ENCODE measurements at places on chromosomes 6 and 20.

DNA sequence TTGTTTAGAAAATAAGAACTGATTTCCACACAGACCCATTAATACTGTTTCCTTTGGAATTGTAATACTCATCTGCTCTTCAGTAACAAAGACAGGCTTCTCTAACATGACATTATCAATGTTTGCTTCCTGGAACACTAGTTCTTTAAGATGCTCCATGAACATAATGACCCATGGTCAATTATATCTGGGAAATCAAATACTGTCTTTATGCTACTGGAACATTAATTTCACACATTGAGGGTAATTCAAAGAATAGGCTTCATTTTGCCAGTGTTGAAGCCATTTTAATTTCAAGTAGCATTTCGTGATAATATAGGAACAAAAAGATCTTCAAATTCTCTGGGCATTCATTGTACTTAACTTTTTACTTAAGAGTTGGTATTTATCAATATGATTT is 80.9 kb downstream of the OPN5 start:
- H3K27ac ChIP-seq = no peak overlapping the region
- no peaks in the 10 kb centered on the region for H3K27me3 ChIP-seq
- H3K36me3 ChIP-seq = no peaks in the 10 kb centered on the region
- H3K4me1 ChIP-seq = no peaks in the 10 kb centered on the region
- DNase-seq = no peak

DNA sequence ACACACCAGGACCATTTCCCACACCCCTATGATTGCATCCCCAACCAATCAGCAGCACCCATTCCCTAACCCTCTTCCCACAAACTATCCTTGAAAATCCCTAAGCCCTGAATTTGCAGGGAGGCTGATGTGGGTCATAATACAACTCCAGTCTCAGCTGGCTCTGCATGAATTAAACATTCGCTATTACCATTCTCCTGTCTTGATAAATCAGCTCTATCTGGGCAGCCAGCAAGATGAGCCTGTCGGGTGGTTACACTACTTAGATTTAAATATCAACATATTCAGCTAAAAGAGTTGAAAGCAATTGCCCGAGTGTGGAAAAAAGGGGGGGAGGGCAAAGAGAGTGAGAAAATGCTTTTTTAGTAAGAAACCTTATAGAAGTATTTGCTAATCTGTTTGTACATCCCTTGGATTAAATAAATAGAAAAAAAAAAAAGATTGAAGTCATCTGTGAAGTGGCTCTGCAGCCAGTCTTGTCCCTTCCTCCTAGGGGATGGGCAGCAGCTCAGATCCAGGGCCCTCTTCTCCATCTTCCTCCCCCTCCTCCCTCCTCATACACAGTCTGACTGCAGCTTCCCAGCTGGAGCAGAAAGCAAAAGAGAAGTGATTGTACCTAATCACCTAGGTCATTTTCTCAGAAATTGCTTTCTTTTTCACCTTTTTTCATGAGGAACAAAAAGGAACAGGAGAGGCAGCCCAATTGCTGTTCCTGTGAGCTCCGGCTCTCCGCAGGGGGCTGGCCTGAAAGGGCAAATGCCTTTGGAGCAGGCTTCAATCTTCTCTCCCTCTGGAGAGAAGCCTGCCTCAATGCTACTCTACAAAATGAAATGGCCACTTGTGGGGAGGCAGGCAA is 356.6 kb upstream of the SULF2 start:
- no peaks in the 10 kb centered on the region for H3K4me1 ChIP-seq
- H3K27ac ChIP-seq = no peak overlapping the region
- no peaks in the 10 kb centered on the region for H3K36me3 ChIP-seq
- H3K4me3 ChIP-seq = no peak overlapping the region
- H3K27me3 ChIP-seq = no peaks in the 10 kb centered on the region

DNA sequence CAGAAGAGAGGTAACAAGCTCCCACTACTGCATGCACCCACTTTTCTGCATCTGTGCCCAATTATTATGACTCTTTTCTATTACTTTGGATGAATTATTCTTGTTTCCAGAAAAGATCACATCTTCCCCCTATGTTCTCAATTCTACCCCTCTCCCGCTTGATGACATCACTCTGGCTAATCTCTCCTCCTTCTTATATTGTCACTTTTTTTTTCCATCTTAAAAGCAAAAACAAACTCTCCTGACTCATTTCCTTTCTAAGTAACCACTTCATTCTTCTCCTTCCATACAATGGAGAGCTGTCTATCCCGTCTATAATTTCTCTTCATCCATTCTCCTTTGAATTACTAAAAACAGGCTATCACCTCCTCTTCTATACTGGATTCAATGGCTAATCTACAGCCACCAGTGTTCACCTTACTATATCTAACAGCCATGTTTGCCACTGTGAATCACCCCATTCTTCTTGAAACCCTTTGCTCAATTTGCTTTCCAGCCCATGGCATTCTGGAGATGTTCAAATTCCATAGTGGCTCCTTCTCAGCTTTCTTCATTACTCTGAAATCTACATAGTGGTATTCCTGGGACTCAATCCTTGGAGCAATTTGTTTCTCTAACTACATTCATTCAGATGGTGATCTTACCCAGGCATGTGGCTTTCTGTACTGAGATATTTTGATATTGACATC is 378.4 kb downstream of the ARHGAP18 start:
- H3K4me3 ChIP-seq = no peak overlapping the region
- no peaks in the 10 kb centered on the region for H3K27me3 ChIP-seq
- no peak for DNase-seq
- H3K36me3 ChIP-seq = no peaks in the 10 kb centered on the region
- H3K4me1 ChIP-seq = no peaks in the 10 kb centered on the region

- H3K27ac ChIP-seq = no peak overlapping the region
- H3K4me3 ChIP-seq = no peak overlapping the region
- H3K4me1 ChIP-seq = no peaks in the 10 kb centered on the region
- no peaks in the 10 kb centered on the region for H3K36me3 ChIP-seq
Measured at GRCh38 chr6:22598339-22598738, 29.0 kb downstream of the HDGFL1 start.

DNA sequence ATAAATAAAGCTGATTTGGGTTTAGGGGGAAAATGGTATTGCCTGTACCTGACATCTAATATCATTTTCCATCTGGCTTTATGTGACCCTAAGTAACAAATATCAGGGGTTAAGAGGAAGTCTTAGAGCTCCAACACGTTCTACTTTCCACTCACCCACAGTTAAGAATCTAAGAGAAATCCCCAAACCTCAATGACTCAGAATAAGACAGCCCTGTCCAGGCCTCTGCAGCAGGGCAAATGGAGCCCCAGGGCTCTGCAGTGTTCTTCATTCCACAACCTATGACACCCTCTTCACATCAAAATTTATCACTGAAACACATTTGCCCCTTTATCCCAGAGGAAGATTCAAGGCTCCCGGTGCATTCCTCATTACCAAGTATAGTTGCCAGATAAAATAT is 20.3 kb upstream of the TENT5A start:
- DNase-seq = no peak
- H3K36me3 ChIP-seq = no peaks in the 10 kb centered on the region
- no peaks in the 10 kb centered on the region for H3K27me3 ChIP-seq

Measured in naive thymus-derived CD4-positive, alpha-beta T cell (primary cell).